ENCODE measurements at places on chromosomes 7 and 10.

DNA sequence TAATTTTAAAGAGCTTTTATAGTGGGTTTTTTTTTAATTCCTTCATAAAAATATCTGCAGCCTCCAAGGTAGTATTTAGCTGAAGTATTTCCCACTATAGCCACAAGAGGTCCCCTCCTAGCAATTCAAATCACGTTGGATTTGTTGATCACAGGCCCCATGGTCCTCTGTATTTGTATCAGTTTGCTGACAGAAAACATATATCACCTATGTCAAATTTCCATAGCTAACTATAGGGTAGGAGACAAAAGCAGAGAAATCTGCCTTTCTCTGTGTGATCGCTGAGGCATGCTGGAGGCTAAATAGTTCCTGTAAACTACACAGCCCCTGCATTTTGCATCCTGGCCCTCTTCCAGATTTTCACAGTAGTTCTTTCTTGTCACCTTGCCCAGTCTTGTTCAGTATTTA, 1.7 kb upstream of the CTNNA3 start:
- peak; percentile 60 for DNase-seq

- DNase-seq: peak; percentile 42
Observed at GRCh38 chr7:26186364-26187311, 13.9 kb downstream of the HNRNPA2B1 start.

- no peak for DNase-seq
Observed at GRCh38 chr7:713488-714230, 12.8 kb upstream of the DNAAF5 start.

DNA sequence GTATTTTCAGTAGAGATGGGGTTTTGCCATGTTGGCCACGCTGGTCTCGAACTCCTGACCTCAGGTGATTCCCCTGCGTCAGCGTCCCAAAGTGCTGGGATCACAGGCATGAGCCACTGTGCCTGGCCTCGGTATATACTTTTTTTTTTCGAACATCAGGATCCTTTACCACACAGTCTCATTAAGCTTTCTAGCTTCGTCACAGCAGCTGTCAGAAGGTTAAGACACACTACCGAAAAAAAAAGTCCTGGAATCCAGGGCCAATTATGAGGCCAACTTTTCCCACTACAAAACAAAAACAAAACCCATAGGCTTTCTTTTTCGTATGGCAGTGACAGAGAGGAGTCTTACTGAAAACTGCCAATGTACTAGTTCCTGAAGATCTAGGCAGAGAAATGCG, 30.7 kb downstream of the ZC3HC1 start:
- DNase-seq: no peak

DNA sequence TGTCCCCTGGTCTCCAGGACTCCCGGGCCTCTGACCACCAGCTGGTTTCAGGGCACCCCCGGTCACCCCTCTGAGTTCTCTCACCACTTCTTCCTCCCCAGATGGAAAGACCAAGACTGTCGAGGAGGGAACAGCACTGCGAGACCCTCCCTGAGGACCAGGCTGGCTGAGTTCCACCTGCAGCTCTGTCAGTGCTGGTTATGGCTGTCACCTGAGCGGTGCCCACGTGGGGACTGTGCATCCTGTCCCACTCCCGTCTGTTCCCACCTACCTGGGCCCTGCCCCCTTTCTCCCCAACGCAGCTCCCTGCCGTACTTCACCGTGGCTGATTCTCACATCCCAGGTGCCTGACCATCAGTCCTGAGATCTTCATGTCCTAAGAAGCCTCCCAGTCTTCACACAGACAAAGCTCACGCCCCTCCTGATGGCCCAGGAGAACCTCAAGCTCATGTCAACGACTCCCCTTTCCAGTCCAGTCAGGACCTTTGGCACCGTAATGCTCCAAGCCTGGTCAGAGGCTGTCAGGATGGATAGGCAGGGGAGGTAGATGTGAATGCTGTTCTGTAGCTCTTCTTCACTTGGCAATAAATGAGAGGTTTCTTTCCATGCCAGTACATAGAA, 159.7 kb downstream of the USP6NL start:
- DNase-seq: no peak

GRCh38 chr10:69918036-69918435, 116.3 kb downstream of the COL13A1 start:
- no peak for DNase-seq

DNA sequence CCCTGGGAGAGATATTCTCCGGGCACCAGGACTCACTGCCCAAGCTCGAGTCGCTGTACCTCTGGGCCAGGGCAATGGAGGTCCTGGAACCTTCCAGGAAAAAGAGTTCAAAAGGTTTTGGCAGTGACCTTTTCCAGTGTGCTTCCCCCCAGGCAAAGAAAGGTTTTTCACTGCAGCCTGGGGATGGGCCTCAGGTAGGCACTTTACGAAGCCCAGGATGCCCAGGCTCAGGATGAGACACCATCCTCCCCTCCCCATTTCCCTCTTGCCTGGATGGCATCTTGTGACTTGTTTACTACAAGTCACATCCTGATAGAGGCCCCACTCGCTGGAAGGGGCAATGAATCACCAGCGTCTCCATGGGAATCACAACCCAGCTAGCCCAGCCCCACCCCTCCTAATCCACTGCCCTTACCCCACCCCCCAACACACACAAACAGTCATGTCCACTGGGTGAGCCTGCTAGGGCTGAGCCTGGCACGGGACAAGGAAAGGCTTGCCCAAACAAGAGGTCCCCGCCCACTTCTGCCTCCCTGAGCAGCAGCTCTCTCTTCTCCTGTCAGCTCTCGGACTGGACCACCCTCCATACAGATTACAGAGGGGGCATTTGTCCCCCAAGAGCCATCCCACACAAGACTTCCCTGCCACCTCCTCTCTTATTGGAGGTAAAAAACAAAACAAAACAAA, 93.8 kb upstream of the SMNDC1 start:
- peak; percentile 99 for DNase-seq
